GM13977 (cell line): ENCODE measurements at places on chromosomes 2 and 18.

DNA sequence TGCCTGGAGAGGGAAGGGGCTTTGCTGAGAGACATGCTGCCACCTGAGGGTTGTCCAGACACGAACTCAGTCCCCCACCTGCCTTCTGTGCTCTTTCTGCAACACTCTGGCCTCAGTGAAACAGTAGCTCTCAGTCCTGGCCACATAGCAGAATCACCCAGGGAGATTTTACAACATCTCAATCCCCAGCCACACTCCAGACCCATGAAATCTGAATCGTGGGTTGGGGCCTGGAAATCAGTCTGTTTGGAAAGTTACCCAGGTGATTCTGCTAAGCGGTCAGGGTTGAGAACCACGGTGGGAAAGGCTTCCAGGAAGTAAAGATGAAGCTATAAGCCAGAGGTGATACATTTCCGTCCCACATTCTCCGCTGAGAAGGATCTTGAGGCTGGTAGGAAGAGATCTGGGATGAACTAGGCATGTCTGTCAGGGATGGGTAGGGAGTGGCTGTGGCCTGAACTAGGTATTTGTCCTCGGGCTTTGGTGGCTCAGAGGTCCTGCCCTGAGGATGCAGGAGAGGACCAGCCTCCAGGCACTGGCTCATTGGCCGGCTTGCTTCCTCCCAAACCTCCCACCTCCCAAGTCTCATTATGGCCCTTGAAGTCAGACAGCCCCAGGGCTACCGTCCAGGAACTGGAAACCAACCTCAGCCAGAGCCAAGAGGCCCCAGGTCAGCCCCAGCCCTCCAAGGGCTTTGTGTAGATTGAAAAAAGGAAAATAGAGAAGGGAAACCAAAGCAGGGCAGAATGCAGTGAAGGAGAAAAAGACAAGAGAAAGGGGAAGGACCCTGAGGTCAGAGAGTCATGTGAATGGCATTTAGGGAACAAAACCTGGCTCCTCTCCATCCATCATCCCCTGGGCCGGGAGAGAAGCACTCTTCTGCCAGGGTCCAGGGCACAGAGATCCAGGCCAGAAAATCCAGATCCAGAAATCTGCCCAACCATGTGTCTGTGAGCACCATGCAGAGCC, 119.6 kb downstream of the ZFP36L2 start:
- DNase-seq, result no peak

GRCh38 chr2:230178546-230179485, 41.0 kb downstream of the SP110 start:
- DNase-seq, result no peak

- no peak for DNase-seq
These were observed 34.4 kb upstream of the TRAPPC8 start for GRCh38 chr18:31977270-31977872.

GRCh38 chr18:11654736-11655605, 34.1 kb upstream of the GNAL start:
- DNase-seq, result peak; percentile 76

- DNase-seq, result peak; percentile 81
These were observed 8.3 kb downstream of the OSR1 start for GRCh38 chr2:19349911-19350677.

- DNase-seq, result no peak
These were observed 257.7 kb downstream of the ANAPC1 start for GRCh38 chr2:111626037-111626864.

- no peak for DNase-seq
These were observed 14.2 kb upstream of the FAP start for GRCh38 chr2:162257425-162257824.

- DNase-seq, result no peak
These were observed 126.6 kb downstream of the TMEM131 start for GRCh38 chr2:97868986-97869721.

GRCh38 chr2:11877764-11878163, 131.3 kb downstream of the LPIN1 start:
- no peak for DNase-seq

GRCh38 chr2:237715459-237715947, 83.1 kb upstream of the RBM44 start:
- no peak for DNase-seq

GRCh38 chr2:128032092-128032491, 4.2 kb upstream of the SAP130 start:
- DNase-seq, result no peak

- DNase-seq, result no peak
These were observed 34.5 kb downstream of the SLC4A3 start for GRCh38 chr2:219661955-219662395.

GRCh38 chr2:239781454-239781853, 243.7 kb downstream of the NDUFA10 start:
- no peak for DNase-seq

GRCh38 chr2:16085073-16085472, 144.7 kb downstream of the MYCN start:
- DNase-seq, result no peak

- DNase-seq, result no peak
These were observed 7.0 kb upstream of the AOX1 start for GRCh38 chr2:200578778-200579177.

GRCh38 chr2:111951486-111951885, 53.1 kb downstream of the MERTK start:
- no peak for DNase-seq

DNA sequence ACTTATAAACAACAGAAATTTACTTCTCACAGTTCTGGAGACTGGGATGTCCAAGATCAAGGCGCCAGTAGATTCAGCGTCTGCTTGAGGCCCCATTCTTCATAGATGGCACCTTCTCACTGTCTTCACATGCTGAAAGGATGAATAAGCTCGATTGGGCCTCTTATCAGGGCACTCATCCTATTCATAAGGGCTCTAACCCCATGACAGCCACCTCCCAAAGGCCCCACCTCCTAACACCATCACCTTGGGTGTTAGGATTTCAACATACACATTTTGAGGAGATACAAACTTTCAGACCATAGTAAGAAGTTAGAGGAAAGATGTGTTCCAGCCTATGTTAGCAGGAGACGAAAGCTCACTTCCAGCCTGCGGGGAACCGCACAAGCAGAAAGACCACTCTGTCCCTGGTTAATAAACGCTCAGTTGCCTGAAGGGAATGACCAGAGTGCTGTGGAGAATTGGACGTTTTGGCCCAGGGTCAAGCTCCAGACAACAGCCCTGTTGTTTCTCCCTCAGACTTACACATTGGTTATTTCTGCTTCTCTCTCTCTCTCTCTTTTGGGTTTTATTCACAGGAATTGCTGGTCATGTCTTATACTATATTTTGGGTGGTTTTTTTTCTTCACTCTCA, 90.3 kb downstream of the MAPRE2 start:
- no peak for DNase-seq

- no peak for DNase-seq
These were observed 264.4 kb downstream of the AFF3 start for GRCh38 chr2:99877963-99878362.

GRCh38 chr2:98142106-98142791, 55.3 kb downstream of the VWA3B start:
- DNase-seq, result no peak

DNA sequence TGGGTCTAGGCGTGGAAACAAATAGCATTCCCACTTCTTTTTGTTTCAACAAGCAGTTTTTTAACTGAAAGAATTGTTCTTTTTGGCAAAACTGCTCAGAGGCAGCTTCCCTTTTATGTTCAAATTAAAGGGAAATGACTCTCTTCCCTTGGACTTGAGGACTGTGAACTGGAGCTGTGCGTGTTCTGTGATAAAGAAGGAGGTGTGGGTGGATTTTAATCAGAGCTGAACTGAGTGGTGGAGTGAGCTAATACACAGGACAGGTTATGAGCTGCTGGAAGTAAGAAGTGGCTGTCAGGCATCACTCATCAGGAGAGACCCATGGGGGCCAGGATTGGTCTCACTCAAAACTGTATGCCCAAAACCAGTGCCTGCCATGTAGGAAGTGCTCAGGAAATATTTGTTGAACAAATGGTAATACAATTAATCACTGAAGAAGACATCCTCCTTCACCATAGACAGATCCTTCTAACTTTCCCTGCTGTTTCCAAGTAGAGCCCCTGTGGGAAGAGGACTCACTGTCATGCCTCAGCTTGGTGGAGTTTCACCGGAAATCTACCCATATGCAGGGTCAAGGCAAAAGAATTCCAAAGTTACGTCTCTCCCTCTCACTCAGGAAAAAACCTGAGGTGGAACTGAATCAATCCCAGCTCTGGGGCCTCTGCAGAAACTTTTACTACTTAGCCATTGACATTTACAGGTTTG, 55.9 kb downstream of the FEZ2 start:
- DNase-seq, result no peak

DNA sequence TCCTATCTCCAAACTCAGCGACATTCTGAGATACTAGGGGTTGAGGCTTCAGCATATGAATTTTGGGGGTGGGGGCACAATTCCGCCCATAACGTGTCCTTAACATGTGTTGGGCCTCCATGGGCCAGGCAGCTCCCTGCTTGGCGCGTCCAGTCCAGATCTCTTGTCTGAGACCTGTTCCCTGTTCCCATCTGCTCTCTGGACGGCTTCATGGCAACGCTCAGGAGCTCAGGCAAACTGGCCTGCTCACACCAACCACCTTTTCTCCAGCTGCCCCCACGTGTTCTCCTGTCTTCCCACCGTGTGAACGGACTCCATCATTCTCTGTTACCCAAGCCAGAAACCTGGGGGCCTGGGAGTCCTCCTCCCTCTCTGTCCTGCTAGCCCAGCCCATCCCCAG, 36.4 kb downstream of the ACKR3 start:
- DNase-seq, result no peak

- DNase-seq, result no peak
These were observed 9.4 kb downstream of the CRACDL start for GRCh38 chr2:98926601-98927000.

DNA sequence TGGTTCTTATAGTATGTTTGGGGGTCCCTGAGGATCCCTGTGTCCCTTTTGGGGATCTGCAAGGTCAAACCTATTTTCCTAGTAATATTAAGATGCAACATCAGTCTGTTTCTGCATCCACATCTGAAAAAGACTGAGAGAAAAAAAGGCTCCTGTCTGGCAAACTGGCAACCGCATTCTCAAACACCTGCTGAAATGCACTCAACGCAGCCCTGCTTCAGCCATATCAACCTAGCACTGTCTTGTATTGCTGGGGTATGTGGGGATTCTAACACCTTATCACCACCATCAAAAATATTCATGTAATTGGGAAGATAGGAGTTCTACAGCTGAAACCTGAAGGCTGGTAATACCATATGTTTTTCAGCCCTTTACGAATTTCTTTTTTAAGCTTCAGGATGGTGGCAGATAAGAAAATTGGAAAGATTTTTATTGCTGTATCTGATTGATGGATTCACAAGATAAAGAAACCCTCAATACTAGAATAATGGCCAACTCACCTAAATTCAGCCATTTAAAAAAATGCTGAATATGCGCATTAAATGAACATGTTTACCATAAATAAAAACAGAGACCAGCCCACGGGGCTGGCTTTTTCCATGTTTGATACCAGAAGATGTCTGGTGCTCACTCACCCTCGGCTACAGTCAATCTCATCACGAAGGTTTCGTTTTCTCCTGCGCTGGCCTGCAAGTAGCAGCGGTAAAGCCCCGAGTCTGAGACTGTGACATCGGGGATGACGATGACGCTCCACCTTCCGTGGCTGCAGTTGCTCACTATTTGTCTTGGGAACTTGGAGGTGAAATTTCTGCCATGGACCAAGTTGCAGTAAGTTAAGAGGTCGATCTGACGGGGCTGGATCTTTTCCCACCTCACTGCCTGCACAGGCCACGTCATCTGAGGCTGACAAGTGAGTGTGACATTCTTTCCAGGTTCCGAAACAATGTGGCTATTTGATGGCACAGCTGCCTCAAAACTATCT, 52.3 kb downstream of the CD226 start:
- no peak for DNase-seq

DNA sequence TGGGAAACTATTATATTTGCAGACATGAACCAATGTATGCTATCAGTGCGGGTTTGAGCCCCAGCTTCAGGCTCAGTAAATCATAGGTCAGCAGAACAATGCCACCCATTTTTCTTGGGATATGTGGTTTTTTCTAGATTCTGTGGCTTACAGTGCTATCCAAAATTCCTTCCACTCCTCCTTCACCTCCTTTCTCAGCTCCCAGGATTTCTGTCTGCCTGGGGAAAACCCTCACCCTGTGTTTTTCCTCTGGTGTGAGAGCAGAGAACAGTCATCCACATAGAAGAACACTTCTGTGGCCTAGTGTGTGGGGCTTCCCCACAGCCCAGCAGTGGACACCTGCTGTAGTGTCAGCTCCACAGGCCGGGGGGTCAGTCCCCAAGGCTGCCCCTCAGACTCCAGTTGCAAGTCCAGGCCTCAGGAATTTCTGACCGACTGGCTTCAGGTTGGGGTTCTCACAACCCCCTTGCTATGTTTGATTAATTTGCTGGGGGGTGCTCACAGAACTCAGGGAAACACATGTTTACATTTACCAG, 238.2 kb downstream of the LDLRAD4 start:
- no peak for DNase-seq

DNA sequence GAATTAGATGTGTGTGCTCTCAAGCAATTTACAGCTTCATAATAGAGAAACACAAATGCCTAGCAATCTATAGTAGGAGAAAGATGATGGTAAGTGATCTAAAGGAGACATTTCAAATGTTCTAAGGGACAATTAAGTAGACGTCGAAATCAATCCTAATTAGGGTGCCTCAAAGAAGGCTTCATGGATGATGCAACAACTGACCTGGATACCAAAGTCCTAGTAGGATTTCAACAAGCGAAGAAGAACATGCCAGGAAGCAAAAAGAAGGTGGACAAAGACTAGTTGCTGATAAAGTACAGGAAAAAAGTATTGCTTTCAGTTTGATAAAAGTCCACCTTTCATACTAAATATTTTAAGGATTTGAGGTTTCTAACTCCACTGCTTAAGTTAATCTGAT, 12.5 kb downstream of the FIGN start:
- DNase-seq, result no peak

DNA sequence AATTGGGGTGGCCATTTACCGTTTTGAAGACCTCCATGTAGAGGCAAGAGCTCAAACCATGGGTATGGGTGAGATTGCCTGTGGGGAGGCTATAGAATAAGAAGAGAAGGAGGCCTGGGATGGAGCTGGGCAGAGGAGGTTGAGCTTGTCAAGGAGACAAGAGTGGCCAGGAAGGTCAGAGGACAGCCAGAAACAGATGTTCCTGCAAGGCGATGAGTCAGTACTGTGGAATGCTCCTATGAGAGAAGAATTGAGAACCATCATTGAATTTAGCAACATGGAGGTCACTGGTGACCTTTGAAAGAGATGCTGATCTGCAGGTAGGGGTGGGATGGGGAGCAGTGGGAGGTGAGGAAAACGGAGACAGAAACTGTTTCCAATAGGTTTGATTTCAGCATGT, 3.5 kb downstream of the ACSL3 start:
- DNase-seq, result no peak

- DNase-seq, result no peak
These were observed 120.6 kb downstream of the EHBP1 start for GRCh38 chr2:62826141-62826540.

GRCh38 chr2:224948859-224949258, 93.4 kb downstream of the DOCK10 start:
- DNase-seq, result no peak

GRCh38 chr2:140657657-140658056, 1473.2 kb downstream of the LRP1B start:
- DNase-seq, result no peak

DNA sequence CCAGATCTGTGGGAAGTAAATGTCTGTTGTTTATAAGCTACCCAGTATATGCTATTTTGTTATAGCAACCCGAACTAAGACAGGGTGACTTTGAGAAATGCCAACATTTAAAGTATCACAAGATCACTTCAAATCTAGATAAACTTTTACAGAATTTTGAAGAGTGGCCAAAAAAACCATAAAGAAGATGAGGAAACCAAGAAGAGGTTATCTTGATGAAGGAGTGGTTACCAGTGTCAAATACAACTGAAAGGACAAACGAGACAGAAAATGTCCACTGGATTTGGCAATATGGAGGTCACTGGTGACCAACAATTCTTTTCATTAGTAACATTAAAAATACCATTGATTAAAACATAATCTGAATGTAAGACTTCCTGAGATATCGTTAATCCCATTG, 235.7 kb downstream of the DYM start:
- DNase-seq, result no peak
